ENCODE measurements at places on chromosomes 2 and 18. TPM values are rescaled to one million over a fixed set of nuclear protein-coding genes. Genes with fewer than 3 reads are reported as not detected.

Gene PRSS56
- polyA plus RNA-seq, result 3.4 TPM

Gene NDC80
- polyA plus RNA-seq, result 8.5 TPM

Gene CNTNAP5
- 0.03 TPM for polyA plus RNA-seq

Gene CD8A
- polyA plus RNA-seq, result 0.22 TPM

Gene TMBIM1
- 81.3 TPM for polyA plus RNA-seq

Gene SCN7A
- polyA plus RNA-seq, result 33.2 TPM

Gene CYP27A1
- polyA plus RNA-seq, result 21.2 TPM

Gene CDH19
- 1.3 TPM for polyA plus RNA-seq

Gene PLEKHH2
- 7.4 TPM for polyA plus RNA-seq

Gene STPG4
- not detected for polyA plus RNA-seq

Gene SLC25A12
- 27.7 TPM for polyA plus RNA-seq

Gene TMEM247
- polyA plus RNA-seq, result not detected

Gene ARHGEF33
- 1.5 TPM for polyA plus RNA-seq

Gene ESPNL
- polyA plus RNA-seq, result 2.6 TPM

Gene SCN1A
- 0.08 TPM for polyA plus RNA-seq

Gene D2HGDH
- polyA plus RNA-seq, result 24.9 TPM

DNA sequence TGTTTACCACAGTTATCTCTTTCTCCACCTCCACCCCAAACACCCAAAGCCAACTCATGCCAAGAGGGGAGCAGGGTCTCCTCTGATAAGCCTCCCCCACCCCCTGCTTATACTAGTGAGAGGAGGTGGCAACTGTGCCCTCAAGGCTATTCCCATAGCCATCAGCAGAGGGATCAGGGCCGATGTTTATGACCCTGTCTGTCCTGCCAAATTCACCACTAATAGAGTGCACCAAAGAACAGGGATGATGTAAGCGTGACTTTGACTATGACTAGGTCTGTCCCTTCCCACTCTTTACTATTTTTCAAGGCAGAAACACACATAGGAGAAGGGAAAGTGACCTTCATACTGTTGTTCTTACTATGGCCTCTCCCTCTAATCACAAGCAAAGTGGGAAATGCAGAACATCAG is 74.6 kb downstream of the CLHC1 start:
- DNase-seq, result no peak

- no peak for DNase-seq
These were observed 134.3 kb downstream of the THADA start for GRCh38 chr2:43461453-43462073.

GRCh38 chr18:33375829-33376228 is 64.7 kb downstream of the CCDC178 start:
- no peak for DNase-seq

GRCh38 chr18:55466789-55467188 is 121.2 kb downstream of the TCF4 start:
- DNase-seq, result no peak

DNA sequence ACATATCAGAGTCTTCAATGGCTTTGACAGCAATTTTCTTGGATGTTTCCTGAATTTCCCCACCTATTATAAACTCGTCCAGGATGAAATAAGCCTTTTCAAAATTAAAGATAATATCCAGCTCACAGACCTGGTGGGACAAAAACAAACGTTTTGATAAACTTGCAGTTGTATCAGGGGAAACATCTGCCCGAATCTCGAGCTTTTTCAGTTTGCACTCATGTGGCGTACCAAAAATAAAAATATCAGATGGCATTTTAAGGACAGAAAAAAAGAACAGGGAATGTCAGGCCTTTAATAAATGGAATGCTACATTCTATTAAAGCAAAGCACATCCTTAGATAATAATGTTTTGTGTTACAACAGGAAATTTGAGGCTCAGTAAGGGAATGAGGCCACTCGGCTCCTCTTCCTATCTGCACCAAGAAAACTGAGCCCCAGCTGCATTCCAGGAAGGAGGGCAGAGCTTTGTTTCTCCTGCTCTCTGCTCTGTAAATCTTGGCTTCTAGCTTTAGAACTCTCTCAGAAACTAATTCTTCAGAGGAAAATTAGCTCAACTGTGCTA is 72.1 kb downstream of the AP1S3 start:
- no peak for DNase-seq

GRCh38 chr2:135818937-135819610 is 17.9 kb downstream of the LCT start:
- DNase-seq, result no peak

GRCh38 chr18:53698907-53699306 is 525.6 kb downstream of the MBD2 start:
- DNase-seq, result no peak

DNA sequence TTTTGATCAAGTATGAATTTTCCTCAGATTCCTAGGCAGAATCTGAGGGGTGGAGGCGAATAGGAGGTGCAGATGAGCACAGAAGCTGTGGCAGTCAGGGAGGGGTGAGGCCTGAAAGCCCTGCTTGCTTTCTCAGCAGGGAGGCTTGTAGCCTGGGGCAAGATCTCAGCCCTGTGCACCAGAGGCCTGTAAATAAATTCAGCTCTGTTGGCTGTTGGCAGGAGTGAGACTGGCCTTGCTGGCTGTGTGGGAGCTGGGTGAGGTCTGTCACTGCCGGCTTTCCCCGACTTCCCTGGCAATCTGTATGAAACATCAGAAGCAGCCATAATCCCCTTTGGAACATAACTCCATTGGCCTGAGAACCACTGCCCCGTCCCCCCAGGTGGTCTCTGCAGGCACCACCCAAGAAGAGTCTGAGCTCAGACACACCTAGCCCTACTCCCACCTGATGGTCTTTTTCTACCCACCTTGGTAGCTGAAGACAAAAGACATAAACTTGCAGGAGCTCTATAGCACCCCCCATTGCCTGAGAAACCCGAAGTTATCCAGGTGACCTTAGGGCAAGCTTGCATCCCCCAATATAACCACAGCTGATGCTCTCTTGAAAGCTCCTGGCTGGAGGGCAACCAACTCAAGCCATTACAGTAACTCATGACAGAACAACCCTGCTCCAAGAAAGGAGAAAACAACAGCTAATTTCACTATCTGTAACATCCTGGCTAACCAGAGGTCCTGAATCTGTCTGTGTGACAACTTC is 32.3 kb downstream of the EVA1A start:
- DNase-seq, result no peak

DNA sequence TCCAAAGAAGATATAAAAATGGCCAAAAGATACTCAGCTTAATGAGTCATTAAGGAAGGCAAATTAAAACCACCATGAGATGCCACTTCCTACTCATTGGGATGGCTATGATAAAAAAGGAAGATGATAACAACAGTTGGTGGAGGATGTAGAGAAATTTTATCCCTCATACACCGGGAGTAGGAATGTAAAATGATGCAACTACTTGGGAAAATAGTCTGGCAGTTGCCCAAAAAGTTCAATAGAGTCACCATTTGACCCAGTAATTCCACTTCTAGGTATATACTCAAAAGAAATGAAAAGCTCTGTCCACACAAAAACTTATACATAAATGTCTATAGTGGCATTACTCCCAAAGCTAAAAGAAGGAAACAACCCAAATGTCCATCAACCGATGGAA is 10.1 kb upstream of the SULT1C2 start:
- no peak for DNase-seq

- no peak for DNase-seq
These were observed 98.2 kb upstream of the MAPRE2 start for GRCh38 chr18:34942975-34943374.

DNA sequence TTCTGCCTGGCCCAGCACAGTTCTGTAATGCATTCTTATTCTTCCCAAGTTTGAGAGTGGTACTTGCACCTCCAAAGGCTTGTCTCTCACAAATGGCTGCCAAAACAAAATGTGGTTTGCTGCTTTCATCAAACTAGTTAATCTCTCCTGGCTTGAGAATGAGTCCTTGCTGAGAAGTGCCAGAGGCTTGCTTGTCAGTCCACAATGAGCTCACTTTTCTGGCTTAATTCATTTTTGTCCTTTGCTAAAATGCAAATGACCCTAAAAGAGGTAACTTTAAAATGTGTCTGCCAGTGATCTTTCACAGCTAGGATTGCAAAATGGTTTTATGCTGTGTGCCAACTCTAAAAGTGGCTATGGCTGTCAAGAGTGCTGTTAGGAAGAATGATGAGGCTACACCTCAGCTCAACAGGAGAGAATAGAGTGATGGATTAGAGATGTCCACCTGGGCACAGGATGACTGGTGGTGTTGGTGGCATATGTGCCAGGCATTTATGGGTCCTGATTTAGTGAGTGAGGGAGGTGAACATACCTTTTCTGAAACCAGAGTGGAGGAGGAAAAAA is 291.2 kb upstream of the HNMT start:
- DNase-seq, result no peak

DNA sequence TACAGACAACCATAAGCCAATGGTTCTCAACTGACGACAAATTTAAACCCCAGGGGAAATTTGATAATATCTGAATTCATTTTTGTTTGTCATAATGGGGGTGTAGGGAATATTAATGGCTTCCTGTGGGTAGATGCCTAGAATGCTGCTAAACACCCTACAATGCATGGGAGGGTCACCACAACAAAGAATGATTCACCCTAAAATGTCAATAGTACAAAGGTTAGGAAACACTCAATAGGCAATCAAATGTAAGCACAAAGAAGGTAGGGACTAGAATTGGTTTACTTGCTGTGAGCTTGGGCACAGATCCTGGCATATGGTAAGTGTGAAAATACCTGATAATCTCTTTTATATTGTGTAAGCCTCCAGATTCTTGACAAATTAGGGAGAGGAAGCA is 20.1 kb upstream of the FANCL start:
- no peak for DNase-seq

- peak; percentile 54 for DNase-seq
These were observed 5.9 kb upstream of the MRPL19 start for GRCh38 chr2:75640621-75641121.

- DNase-seq, result no peak
These were observed 254.0 kb upstream of the RBMS1 start for GRCh38 chr2:160747501-160748170.

DNA sequence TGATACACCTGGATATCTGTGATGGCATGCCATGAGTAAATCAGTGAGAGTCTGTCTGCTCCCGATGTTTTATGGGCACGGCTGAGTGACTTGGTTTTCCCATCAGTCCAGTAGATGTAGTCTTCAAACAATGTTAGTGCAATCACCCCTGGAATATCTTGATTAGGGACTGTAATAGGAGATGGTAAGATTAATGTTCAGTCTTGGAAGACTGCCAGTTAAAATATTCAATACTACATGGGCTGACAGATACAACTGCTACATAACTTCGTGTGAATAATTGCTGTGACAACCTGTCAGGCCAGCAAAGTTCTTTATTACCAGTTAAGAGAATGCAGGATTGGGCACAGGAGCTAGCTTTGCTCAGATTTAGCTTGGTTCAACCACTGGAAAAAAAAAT is 1673.3 kb downstream of the LRP1B start:
- DNase-seq, result no peak

GRCh38 chr18:50559752-50560680 is at the start of gene MAPK4:
TSS of gene MAPK4 (plus strand) at chr18:50560087. CDS start at chr18:50663959, 103,872 bp downstream.
- peak; percentile 13 for DNase-seq

- DNase-seq, result no peak
These were observed 517.9 kb downstream of the PLCL1 start for GRCh38 chr2:198322275-198322674.

GRCh38 chr2:209988010-209988409 is 14.4 kb upstream of the RPE start:
- DNase-seq, result no peak

GRCh38 chr2:202426751-202427150 is 50.6 kb downstream of the BMPR2 start:
- no peak for DNase-seq

- no peak for DNase-seq
These were observed 1.1 kb downstream of the MIB1 start for GRCh38 chr18:21741562-21742314.

GRCh38 chr2:213416832-213417231 is 132.6 kb downstream of the SPAG16 start:
- DNase-seq, result no peak

DNA sequence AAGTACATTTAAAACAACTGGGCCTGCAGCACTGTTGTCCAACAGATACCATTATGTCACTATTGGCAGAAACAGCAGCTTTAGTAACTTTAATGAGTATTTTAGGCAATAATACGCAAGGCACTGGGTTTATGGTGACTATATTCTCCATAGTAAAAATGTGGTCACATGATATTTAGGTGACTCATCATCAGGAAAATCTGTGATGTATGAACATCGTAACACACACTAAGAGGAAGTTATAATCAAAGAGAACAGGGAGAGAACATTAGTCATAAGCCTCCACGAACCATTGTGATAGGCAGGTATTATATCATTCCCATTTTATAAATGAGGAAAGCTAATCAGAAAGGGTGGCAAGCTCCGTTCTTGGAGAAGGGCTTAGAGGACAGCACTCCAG is 36.9 kb downstream of the RAPH1 start:
- peak; percentile 8 for DNase-seq

DNA sequence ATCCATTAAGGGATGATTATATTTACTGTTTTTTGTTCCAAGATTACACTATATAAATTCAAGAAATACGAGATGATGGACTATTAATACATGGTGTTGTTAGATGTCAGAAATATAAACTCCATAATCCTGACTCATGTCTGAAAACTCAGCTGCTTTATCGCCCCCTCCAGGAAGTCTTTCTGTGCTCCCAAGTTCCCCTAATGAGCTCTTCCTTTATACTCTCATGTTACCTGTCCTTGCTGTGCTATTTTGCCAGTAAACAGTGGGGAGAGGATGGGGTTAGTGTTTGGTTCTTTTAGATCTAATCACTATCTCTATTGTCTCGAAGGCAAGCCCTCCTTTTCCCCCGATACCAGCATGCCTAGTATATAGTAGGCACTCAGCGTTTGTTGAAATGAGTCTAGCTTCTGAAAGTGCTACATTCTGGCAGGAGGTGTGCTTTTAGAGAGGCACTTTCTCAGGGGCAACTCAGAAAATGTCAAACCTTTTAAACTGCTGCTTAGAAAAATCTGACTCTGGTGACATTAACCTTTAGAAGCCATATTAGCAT is 21.4 kb upstream of the BARD1 start:
- no peak for DNase-seq

- DNase-seq, result no peak
These were observed 69.6 kb upstream of the TMEM87B start for GRCh38 chr2:111985514-111985913.

Measured in forelimb muscle (tissue), 1 donor.